ENCODE measurements at places on chromosomes 2 and 18. TPM values are rescaled to one million over a fixed set of nuclear protein-coding genes. Genes with fewer than 3 reads are reported as not detected.
A peak's percentile ranks its signal among the peaks of the same experiment; 100 is the strongest.

GRCh38 chr2:129478902-129479517, 500.5 kb upstream of the RAB6C start:
- no peak for DNase-seq

CHRND gene
- total RNA-seq = not detected

UPP2 gene
- not detected for total RNA-seq

GRCh38 chr2:233531955-233532354, 34.6 kb downstream of the USP40 start:
- DNase-seq = no peak

DAPL1 gene
- not detected for total RNA-seq

RND3 gene
- 145 TPM for total RNA-seq

DNA sequence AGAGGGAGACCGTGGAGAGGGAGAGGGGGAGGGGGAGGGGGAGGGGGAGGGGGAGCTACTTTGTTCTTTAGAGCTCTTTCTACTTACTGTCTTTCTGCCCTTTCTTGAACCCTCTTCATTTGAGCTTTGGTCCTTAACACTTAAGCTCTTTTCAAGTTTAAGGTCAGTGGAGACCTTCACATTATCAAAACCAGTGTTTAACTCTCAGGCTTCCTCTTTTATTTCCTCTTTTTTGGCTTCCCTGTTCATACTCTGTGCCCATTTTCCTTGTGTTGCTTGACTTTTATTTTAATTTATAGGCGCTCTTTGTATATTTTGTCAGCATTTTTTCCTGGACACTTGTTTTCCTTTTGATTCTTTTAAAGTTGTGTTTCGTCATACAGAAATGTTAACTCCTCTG, 37.1 kb downstream of the ACSL3 start:
- no peak for DNase-seq

TSPYL6 gene
- total RNA-seq = not detected

DNA sequence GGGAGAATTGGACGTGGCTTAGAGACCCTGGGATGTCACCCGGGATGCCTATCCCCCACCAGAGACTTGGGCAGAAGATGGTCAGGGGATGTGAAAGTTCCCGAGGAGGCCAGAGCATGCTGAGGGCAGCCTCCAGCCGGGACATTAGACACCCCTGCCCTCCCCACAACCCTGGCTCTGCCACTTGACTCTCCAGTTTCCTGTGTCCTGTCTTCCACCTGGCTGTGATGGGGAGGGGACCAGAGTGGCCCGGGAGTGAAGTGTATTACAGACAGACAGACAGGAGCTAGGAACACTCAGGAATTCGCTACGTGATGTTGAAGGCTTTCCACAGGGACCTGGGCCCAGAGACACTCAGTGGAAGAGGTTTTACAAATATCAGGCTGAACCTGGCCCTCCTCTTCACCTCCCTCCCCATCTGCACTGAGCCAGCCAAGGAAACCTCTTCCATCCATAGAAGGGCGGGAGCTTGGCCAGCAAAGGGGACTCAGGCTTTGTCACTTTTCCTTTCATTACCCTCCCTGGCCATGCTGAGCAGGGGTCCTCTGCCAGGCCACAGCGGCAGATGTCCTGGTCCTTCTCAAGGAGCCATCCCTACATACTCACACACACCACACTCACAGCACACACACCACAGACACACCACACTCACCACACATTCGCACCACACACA, 60.7 kb downstream of the SDC1 start:
- DNase-seq = peak; percentile 22

NBAS gene
- total RNA-seq = 37.2 TPM

TWIST2 gene
- 5.8 TPM for total RNA-seq

- DNase-seq = peak; percentile 22
Observed at GRCh38 chr2:167331636-167332232, 443.5 kb downstream of the XIRP2 start.

- DNase-seq = peak; percentile 53
Observed at GRCh38 chr2:193523662-193524061, 1328.9 kb upstream of the TMEFF2 start.

GRCh38 chr2:128277961-128278681, 40.5 kb downstream of the HS6ST1 start:
- no peak for DNase-seq

- DNase-seq = no peak
Observed at GRCh38 chr2:17648581-17648980, 105.0 kb downstream of the SMC6 start.

MC4R gene
- total RNA-seq = not detected

DNA sequence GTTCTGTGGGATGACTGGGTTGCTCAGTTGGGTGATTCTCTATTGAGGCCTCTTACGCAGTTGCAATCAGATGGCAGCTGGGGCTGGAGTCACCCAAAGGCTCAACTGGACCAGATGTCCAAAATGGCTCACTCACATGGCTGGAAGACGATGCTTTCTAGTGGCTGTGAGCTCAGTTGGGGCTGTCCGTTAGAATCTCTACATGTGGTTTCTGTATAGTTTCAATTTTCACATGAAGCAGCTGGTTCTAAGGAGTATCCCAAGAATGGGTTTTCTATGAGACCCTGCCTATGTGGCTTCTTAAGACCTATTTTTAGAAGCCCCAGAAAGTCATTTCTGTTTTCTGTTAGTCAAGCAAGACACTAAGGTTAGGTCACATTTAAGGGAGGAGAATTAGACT, 4.4 kb downstream of the XRCC5 start:
- DNase-seq = no peak

DNA sequence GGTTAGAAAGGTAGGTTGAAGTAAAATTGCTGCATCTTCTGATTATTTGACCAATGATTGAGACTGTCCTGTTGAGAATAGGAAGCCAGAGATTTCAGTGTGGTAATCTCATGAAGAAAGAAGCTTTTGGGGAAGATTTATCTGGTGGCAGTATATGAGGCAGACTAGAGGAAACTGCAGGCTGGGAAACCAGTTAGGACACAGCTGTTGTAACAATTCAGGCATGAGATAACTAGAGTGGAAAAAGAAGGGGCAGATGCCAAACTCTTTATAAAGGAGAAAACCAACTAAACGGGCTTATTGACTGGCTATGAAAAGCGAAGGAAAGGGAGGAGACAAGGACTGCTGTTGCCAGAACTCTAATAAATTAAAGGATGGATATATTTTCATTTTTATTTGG, 155.6 kb downstream of the TTC27 start:
- DNase-seq = no peak

DPYSL5 gene
- not detected for total RNA-seq
